HTR-8/SVneo (cell line): ENCODE measurements at places on chromosomes 13 and 19.

GRCh38 chr13:50123515-50123861 is 108.2 kb downstream of the KCNRG start:
- no peak for DNase-seq

DNA sequence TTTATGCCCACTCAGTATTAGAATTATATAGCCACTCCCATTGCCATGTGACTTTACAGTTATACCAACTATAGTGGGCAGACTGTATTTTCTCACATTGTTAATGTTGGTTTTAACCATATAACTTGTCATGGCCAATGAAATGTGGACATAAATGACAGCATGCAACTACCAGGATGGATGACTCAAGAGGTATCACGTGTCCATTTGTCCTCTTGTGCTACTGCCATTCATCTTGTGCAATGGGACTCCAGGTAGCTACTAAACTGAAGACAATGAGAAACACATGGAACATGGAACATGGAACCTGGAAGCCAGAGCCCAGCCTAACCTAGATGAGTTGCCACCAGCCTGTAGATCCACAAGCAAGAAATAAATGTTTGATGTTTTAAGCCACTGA is 242.7 kb upstream of the IPO5 start:
- no peak for DNase-seq

DNA sequence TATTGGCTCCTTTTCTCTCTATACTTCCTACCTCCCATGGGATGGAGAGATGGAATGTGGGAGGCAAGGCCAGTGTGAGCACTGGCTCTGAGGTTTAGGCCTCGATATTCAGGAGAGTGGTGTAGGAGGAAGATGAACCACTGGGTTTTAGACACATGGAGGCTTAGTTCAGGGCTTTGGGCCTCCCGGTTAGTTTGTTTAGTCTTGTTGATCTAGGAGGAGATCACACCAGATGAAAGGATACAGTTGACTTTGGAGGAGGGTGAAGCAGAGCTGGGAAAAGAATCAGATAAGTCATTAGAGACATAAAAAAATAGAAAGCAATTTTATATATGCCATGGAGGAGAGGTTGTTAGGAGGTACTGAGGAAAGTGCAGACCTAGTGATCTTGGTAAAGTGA is 30.9 kb downstream of the RNASEH2B start:
- DNase-seq: no peak

- no peak for DNase-seq
Observed at GRCh38 chr19:16042533-16043085, 33.7 kb upstream of the TPM4 start.

GRCh38 chr13:101416181-101417042 is at the start of gene NALCN:
NALCN (minus strand) TSS chr13:101416508; CDS start chr13:101399126, 17,382 bp downstream.
- DNase-seq: peak; percentile 14

DNA sequence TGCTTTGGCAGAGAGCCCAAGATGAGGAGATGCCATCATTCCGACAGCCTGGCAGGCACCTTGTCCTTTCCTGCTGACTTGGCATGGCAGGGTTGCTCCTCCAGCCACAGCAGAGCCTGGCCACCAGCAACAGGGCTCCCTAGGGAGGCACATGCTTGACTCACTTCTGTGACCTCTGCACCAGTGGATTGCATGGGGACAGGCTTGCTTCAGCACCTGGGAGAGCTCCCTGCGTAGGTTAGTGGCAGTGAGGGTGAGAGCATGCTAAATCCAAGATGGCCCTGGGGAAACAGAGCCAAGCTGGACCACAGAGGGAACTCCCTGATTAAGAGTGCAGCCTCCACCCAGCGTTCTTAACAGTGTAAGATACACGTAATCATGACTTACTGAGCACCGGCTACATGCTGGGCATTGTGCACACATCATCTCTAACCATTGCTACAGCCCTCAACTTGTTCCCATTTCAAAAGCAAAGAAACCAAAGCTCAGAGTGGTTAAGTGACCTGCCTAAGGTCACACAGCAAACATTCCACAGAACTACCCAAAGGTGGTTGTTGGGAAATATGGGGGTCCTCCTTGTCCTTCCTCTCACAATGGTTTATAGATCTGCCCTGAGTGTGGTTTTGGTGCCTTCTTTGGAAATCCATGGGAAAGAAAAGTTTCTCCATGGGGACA is 116.6 kb upstream of the UQCRFS1 start:
- no peak for DNase-seq

DNA sequence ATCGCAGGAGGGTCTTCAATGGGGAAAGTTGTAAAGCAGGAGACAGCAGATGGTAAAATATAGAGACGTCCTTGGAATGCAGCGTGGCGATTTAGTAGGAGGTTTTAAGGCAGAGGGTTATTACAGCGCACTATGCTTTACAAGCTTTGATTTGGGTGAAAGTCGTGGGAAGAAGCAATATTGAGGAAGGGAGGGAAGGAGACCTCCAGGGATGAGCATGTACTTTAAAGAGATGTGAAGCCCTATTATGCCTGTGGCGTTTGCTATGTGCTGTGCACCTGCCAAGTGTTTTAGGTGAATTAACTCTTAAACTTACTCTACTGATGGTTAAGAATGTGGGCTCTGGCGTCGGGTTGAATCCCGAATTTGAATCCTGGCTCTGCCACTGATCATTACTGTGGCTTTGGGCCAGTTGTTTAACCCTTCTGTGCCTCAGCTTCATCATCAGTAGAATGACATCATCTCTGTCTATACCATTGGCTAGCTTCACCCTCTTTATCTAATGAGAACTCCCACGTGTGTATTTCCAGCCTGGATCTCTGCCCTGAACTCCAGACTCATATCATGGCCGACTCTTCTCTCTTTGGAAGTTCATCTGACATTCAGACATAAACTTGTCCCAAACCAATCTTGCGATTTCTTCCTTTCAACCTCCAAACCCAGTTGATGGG is 583 bp downstream of the CCDC61 start:
- no peak for DNase-seq

DNA sequence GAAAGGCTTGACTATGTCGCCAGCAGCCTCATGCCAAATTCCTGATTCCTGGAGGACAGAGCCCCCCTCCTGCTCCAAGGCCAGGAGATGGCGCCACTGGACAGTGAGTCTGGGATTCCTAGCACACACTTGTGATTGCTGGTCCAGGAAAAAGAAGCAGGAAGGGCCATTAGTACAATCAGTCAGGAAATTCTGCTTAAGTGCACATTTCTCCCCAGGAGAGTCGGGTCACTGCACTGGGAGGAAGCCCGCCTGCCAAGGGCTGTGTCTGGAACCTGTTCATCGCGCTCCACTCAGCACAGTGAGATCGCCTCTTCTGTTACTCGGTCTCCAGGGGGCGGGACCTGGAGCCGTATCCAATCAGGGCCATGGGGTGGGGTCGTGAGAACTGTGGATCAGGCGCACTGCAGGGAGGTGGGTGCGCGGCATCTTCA is 65.1 kb downstream of the ZNF823 start:
- DNase-seq: peak; percentile 38

DNA sequence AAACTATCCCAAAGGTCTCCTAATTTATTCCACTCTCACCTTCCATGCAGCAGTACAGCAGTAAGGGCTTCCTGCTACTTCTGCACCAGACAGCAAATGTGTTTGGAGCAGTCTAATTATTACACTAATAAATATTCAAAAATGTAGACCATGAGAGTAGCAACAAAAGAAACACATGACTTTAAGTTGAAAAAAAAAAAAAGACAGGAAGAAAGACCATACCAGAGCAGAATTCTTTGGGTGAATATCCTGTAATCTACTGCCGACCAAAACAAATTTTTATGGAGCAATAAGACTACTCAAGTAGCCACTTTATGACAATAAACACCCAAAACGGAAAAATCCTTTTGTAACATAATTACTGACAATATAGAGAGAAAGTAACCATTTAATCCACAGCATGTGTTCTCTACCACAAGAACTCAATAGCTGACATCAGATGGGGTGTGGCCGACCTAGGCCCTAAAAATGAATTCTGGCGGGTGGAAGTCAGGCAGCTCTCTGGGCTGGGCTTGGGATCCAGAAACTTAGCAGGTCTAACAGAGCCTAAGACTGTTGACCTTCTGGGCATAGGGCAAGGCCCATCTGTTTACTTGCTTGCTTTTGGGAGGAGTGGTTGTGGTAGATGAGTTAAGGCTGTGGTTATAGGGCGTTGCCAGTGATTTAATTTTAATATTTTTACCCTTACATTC is 4.6 kb downstream of the KLF12 start:
- no peak for DNase-seq

DNA sequence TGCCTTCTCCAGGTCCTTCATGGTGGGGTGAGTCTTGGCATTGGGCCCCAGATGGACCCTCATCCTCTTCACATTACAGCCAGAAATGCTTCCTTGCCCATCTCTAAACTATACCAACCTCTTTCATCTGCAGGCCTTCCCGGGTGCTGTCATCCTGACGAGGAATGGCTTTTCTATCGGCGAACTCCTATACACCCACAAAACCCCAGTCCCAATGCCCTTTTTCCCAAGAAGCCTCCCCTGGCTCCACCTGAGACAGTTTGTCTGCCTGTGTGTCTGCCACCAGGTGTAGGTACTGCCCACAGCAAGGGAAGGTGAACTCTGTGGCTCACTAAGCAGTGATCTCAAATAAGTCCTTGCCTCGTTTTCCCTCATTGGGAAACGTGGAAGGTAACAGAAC is 55.3 kb downstream of the PTPRS start:
- DNase-seq: no peak

DNA sequence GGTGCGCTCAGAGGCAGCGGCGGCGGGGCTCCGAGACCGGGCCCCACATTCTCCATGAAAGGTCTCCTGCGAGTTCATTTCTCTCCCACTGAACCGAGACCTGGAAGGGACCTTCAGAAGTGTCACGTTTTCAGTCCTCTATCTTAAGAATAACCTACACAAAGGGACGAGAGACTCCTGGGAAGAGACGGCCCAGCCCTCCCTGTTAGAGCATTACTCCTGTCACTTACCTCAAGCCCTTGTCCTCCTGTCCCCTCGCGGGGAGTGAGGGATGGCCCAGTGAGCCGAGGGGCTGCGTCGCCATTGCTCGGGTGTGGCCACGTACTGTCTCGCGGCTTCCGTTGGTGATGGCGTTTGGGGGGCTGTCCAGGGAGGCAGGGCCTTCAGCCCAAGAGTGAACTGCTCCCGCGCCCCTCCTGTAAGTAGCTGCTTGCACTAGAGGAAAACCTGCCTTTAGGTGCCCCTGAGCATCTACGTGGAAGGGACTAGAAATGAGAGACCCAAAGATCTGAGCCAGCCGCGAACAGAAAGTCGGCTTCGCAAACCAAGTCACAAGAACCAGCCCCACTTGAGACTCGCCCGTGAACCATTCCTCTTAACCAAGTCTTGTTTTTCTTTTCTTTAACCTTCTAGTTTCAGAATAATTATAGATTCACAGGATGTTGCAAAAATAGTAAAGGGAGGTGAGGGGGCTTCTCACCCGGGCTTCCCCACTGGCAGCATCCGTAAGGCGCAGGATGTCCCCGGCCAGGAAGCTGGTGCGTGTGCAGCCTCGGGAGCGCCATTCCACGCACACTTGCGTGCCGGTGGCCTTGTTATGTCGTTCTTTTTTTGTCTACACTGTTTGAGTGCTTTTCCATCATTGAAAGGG is 21.1 kb upstream of the NDUFS7 start:
- no peak for DNase-seq

DNA sequence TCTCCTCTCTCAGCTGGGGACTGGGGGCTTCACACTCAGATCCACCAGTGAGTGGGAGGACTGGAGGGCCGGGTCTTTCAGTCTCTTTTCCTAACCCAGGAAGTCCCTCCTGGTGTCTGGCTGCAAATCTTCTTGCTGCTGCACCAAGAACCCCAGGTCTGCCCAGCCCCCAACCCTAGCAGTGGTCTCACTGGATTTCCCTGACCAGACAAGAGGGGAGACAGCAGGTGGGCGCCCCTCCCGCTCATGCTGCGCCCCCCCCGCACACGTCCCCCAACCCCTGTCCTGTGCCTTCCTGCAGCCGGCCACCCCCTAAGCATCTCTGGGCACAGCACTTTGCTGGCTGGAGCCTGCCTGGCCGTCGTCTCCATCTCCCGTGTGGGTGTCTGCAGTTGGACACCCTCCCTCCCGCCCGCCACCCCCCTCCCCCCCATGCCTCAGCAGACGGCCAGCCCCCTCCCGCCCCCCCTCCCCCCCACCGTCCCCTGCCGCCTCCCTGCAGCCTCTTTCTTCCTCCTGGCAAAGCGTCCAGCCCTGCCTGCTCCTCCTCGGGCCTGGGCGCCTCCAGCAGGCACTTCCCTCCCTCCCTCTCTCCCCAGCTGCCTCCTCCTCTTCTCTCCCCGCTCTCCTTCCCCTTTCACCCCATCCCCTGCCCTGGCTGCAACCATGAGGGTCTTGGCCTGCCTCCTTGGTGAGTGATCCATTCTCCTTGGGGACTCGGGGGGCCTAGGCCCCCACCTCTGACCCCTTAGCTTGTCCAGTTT is at the start of gene SSC5D:
SSC5D (plus strand) TSS at position 513 of the 764 bp plus-strand sequence; CDS start at position 667, 154 bp downstream.
- DNase-seq: no peak

- DNase-seq: no peak
Observed at GRCh38 chr19:38919837-38920601, 8.0 kb upstream of the CCER2 start.

- no peak for DNase-seq
Observed at GRCh38 chr13:51663973-51664957, 80.0 kb downstream of the WDFY2 start.

DNA sequence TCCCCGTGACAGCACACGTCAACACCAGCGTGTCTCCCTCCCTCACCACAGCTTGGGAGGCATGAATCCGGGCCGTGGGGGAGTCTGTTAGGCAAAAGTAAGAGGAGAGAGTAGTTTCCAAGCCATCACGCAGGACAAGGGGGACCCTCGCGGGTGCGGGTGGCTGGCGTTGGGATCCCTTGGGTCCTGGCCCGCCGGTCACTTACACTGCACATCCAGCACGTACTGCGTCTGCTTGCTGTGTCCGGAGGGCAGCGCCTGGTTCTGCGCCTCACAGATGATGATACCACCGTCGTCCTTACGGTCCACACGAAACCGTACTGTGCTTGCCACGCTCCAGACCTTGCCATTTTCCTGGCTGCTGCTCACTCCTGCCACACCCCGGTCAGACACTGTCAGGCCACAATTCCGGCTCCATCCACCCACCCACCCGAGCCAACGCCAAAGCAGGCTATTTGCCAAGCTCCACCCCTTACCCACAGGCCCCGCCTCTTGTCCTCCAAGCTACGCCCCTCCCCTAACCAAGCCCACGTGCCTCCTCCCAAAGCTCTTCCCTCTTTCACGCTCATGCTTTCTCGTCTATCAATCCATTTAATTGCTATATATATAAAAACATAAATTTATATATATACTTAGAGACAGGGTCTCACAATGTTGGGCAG is 6.6 kb upstream of the ZNF428 start:
- no peak for DNase-seq
